ENCODE measurements at places on chromosomes 5 and 9.
A peak's percentile ranks its signal among the peaks of the same experiment; 100 is the strongest.

DNA sequence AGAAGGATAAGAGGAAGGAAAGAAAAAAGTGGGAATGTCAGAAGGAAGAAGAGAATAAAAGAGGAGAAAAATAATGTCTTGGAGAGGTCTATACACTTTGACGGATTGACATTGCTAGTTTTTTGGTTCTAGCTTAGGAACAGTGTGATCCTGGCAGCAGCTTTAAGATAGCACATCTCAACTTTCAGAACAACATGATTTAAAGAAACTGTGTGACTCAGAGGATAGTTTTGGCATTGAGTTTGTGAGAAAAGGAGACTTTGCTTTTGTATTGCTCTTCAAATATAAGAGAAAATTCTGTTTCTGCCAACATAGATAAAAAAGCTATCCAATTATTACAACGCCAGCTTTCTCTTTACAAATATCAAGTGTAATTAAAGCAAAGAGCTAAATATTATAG lies 260.7 kb upstream of the ARRDC3 start:
- DNase-seq, result no peak

GRCh38 chr9:84791643-84792042 lies 122.1 kb downstream of the NTRK2 start:
- DNase-seq, result no peak

DNA sequence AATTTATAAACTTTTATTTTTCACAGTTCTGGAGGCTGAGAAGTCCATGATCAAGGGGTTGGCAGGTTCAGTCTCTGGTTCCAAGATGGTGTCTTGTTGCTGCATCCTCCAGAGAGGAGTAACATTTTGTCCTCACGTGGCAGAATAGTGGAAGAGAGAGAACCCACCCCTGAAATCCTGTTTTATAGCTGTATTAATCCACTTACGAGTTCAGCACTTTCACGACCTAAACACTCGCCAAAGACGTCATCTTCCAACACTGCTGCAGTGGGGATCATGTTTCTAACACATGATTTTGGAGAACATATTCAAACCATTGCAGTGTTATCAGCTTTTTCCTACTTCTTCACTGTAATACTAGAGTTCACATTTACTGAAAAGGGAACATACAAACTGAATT lies 233.0 kb upstream of the ATP10B start:
- no peak for DNase-seq

- DNase-seq, result no peak
Measured at GRCh38 chr5:40985501-40985900, 76.2 kb downstream of the C7 start.

DNA sequence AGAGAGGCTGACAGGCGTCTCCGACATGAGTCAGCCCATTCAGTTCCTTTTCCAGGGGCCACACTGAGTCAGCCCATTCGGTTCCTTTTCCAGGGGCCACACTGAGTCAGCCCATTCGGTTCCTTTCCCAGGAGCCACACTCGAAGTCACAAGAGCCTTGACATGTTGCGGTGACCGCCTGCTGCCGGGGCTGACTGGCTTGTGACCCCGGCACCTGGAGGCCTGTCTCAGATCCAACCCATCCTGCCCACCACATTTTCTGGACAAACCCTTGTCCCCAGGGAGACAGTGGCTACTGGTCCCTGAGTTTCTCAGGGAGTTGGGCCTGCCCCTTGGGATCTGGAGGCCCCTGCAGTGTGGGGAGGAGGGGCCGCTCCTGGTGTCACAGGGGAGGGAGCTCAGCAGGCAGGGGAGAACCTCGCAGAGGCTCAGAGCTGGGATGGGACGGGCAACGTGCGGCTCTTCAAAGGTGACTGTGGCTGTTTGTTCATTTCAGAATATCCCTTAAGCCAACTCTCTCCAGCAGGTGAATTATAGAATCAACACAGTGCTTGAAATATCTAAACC lies 40.5 kb upstream of the LPCAT1 start:
- DNase-seq, result peak; percentile 87

DNA sequence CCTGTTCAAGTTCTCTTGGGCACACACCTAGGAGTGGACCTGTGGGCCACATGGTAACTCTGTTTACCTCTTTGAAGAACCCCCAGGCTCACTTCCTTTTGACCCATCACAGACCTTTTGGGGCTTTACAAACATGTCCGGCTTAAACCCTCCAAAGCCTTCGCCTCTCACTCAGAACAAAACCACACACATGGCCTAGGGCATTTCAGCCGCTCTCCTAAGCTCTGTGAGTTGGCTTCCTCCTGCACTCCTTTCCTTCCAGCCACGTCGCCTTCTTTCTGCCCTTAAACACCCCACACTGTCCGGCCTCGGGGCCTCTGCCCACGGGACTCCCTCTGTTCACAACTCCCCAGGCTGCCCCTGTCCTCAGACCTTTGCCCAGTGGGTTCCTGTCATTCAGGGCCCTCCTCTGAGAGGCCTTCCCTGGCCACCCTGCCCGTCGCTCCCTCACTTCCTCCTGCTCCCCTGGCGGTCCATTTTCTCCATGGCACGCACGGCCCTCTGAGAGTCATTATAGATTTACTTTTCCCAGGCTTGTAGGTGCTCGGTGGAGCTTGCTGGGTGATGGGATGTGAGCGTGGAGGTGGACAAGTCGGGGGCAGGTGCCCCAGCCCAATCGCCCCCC lies 1.9 kb downstream of the DOK3 start:
- DNase-seq, result peak; percentile 73

DNA sequence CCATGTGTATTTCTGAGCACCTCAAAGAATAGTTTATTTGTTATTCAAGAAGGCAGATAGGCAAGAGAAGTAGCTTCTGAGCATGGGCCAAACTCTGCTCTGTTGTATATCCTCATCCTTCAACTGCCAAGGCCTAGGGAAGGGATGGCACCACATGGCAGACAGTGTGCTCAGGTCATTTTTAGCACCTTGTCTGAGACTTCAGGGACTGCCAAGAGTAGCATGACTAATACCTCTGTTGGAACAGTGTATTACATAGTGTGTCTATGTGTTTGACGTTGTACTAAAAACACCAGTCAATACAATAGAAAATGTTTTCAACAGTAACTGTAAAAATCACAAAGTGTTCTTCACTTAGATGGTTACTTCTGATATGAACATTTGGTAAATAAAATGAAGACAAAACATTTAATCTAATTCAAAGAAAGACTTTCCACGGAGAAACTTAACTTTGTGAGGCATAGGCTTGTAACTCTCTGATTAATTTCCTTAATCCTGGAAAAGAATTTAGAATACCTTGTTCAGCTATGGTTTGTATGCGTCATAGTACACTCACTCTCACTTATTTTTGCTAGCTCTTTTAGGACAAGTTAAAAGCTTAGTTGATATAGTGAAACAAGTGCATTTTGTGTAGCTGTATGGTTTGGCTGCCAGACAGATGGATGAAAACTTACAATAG lies 318.4 kb upstream of the RIOK2 start:
- no peak for DNase-seq

- DNase-seq, result no peak
Measured at GRCh38 chr5:78830528-78831046, 154.5 kb downstream of the ARSB start.

GRCh38 chr5:2192496-2192895 lies 309.8 kb upstream of the IRX4 start:
- no peak for DNase-seq

- DNase-seq, result peak; percentile 22
Measured at GRCh38 chr9:36748322-36748899, 175.7 kb downstream of the MELK start.

DNA sequence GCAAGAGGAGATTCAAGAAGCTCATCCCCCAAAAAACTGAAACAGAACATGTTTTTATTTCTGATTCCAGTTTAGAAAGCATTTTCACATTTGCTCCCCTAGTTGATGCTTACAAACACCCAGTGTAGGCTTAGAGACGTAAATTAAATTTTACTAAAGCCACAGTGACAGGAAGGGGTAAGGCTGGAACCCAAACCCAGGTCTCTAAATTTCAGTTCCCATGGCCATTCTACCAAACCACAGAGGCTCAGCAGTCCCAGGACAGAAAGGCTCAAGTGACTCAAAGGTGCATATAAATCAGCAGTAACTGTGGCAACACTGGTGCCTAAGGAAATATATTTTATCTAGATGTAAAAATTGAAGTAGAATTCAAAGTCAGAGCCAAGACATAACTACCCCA lies 128.7 kb downstream of the CEP120 start:
- DNase-seq, result no peak

- no peak for DNase-seq
Measured at GRCh38 chr9:93667006-93667405, 90.6 kb downstream of the PHF2 start.

DNA sequence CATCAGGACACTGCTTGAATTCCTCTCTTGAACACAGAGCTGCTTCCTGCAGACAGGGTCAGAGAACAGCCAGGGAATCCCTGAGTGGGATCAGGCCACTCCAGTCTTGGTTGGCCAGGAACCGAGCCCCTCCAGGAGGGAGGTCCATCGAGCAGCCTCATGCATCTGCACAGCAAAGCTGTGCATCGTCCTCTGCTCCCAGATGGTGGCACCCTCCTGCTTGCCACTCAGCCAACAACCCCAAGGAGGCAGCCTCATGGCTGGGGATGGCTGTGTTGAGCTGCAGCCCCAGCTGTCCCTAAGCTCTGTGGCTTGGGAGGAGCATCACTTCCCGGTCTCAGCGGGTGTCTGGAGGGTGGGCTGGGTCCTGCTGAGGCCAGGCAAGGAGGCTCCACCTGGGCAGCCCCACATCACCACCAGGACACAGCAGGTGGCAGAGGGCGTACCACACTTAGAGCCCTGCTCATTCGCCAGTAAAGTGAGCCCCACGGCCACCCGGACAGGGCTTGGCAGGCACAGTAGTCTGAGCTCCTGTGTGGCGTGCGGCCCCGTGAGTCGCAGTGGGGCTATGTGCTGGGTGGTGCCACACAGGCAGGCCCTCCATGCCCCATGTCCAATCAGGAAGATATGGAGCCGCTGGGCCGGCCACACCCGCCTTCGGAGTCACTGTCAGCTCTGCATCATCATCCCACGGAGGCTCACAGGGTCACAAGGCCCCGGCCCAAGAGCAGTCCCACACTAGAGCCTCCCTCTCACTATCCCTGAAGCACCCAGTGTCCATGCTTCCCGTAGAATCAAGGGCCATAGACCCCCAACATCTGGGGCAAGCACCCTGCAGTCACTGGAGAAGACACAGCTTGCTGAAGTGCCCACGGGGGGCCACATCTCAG lies 11.9 kb downstream of the LPCAT1 start:
- no peak for DNase-seq

DNA sequence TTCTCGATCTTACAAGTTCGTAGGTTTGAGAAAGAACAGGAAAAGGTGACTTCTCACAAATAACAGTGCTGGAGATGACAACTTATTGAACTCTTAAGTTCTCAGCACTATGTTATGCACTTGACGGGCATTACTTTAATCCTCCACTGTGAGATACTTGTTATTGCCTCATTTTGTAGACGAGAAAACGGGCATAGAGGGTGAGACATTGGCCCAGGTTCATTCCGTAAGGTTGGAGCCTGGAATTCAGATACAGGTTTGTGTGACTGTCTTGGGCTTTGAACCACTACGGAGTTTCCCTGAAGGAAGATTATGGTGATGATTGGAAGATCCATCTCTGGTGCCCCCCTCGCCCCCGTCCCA lies 657 bp downstream of the MAT2B start:
- DNase-seq, result no peak

- peak; percentile 5 for DNase-seq
Measured at GRCh38 chr9:119375892-119376291, 6.7 kb upstream of the BRINP1 start.

- DNase-seq, result peak; percentile 47
Measured at GRCh38 chr9:90914868-90915483, 113.4 kb downstream of the SYK start.

- no peak for DNase-seq
Measured at GRCh38 chr9:124503713-124504529, 3.3 kb downstream of the NR5A1 start.

- DNase-seq, result no peak
Measured at GRCh38 chr9:77000330-77000729, 19.1 kb upstream of the FOXB2 start.

- DNase-seq, result no peak
Measured at GRCh38 chr5:96597438-96598020, 64.6 kb upstream of the CAST start.

DNA sequence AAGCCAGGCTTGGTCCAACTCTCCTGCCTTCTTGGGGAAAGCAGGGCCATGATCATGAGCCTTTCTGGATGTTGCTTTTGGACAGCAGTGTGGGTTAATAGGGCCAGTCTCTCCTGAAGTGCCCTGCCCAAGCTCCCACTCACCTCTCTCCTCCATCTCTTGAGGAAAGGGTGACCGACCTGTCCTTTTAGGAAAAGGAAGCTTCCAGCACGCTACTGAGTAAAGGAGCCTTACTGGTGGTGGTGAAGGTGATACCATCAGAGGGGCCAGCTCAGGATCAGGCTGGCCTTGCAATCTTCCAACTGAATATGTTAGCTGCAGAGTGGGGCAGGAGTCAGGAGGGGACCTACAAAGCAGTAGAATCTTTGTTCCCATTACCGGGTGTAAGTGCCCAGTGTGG lies 2.2 kb upstream of the RGS3 start:
- DNase-seq, result no peak

DNA sequence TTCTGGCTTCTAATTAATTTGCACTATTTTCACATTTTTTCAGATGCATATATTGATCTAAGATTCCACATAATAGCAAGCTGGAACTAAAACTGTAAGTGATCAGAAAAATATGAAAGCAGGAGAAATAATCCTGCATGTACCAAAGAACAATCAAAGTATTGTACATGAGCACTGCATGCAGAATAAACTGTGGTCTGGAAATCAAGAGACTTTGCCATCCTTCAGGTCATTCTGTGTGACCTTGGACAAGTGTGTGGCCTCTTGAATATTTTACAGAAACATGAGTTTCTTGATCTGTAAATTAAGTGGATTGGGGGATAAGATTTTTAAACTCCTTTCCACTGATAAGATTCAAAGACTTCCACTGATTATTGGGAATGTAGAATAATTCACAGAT lies 99.2 kb upstream of the GNAQ start:
- DNase-seq, result no peak

DNA sequence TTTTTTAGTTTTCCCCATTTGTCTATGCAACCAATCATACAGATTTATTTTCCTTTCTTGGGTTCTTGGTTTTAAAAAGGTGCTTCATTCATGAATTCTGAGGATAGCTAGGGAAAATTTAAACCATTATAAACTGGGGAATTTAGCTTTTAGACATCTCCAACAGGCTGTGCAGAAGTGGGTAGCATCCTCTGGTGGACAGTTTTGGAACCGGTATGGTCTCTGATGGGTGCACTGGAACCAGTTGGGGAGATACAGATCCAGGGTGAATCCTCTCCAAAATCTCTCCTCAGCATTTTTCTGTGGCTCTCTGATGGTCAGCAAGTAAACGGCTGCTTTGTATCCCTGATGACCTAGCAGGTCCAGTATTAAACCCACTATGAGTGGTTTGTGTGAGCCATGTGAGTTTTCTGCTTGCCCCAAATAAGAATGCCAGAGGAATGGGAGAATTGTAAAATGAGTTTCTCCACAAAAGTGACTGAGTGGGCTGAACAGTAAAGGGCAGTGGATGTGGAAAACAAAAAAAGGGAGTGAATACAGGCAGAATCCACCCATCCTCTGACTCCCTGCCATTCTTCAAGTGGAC lies 9.1 kb upstream of the DNAJC25 start:
- peak; percentile 28 for DNase-seq

GRCh38 chr5:16456103-16456832 lies 9.3 kb downstream of the ZNF622 start:
- DNase-seq, result no peak
